ENCODE measurements at places on chromosomes 16 and 17. TPM values are rescaled to one million over a fixed set of nuclear protein-coding genes. Genes with fewer than 3 reads are reported as not detected.

MRPS23 gene
- total RNA-seq: 18.5 TPM

RNF157 gene
- total RNA-seq: 0.51 TPM

KRTAP1-3 gene
- total RNA-seq: not detected

KRTAP9-8 gene
- not detected for total RNA-seq

KRTAP2-3 gene
- total RNA-seq: not detected

LHX1 gene
- total RNA-seq: not detected

SULT1A2 gene
- 0.26 TPM for total RNA-seq

ZNF205 gene
- 16.4 TPM for total RNA-seq

CIAO3 gene
- 31.0 TPM for total RNA-seq

RAD51C gene
- total RNA-seq: 29.1 TPM

GAST gene
- not detected for total RNA-seq

NPIPB2 gene
- total RNA-seq: 3.3 TPM

ARSG gene
- total RNA-seq: 8.1 TPM

HSF5 gene
- under 0.01 TPM for total RNA-seq

CX3CL1 gene
- not detected for total RNA-seq

HIGD1B gene
- not detected for total RNA-seq

CLEC19A gene
- total RNA-seq: not detected

CCL13 gene
- total RNA-seq: under 0.01 TPM

SLC6A4 gene
- not detected for total RNA-seq

PEX12 gene
- 6.2 TPM for total RNA-seq

CCT6B gene
- total RNA-seq: 1.2 TPM

ABCC11 gene
- total RNA-seq: 0.17 TPM

LGALS9C gene
- total RNA-seq: not detected

NFATC3 gene
- 11.0 TPM for total RNA-seq

NHERF1 gene
- 7.2 TPM for total RNA-seq

RASD1 gene
- total RNA-seq: 0.26 TPM

TVP23A gene
- 0.26 TPM for total RNA-seq

GPT2 gene
- total RNA-seq: 10.3 TPM

CFAP97D1 gene
- under 0.01 TPM for total RNA-seq

RNF43 gene
- under 0.01 TPM for total RNA-seq

AOC2 gene
- 0.33 TPM for total RNA-seq

DNAI2 gene
- not detected for total RNA-seq

CIITA gene
- total RNA-seq: 0.66 TPM

ABCA6 gene
- 23.1 TPM for total RNA-seq

DOC2B gene
- not detected for total RNA-seq

CES3 gene
- total RNA-seq: 1.3 TPM

GJD3 gene
- total RNA-seq: 3.9 TPM

FBXO39 gene
- 0.66 TPM for total RNA-seq

FAM20A gene
- total RNA-seq: 14.9 TPM
